ENCODE measurements at places on chromosomes 7 and 10.

- DNase-seq = no peak
Observed at GRCh38 chr10:78794736-78795455, 273.9 kb upstream of the ZMIZ1 start.

DNA sequence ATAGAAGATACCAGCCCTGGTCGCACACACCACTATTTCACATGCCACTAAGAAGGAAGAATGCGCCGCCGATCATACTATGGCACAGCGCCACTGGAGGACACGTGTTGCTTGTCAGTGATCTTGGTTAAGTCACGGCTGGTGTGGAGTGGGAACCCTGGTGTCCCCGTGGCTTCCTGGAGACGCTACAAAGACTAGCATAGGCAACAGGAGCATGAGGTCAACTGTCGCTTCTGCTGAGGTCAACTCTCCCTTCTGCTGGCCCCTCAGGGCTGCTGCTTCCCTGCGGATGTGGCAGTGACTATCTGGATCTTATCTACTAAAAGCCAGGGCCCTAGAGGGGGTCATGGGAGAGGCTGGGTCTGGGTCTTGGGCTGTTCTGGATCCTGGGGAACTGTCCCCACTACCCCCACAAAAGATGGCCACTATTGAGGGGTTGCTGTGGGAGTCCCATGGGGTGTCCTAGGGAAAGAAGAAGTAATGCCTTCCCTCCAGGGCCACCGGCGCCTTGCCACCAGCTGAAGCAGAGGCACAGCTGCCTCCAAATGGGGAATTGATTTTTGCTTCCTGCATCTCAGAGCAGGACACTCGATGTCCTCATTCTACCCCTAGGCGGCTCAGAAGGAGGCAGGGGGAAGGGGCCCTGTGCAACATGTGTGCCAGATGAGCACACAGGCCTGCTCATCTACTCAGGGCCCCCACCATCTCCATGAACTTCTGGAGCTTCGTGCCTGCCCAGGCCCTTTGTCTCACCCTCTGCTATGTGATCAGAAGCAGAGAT is 76.6 kb upstream of the PPIF start:
- DNase-seq = no peak

GRCh38 chr7:36474283-36475010 is 84.8 kb downstream of the ANLN start:
- no peak for DNase-seq

- DNase-seq = no peak
Observed at GRCh38 chr7:137094-137891, 55.1 kb upstream of the FAM20C start.

DNA sequence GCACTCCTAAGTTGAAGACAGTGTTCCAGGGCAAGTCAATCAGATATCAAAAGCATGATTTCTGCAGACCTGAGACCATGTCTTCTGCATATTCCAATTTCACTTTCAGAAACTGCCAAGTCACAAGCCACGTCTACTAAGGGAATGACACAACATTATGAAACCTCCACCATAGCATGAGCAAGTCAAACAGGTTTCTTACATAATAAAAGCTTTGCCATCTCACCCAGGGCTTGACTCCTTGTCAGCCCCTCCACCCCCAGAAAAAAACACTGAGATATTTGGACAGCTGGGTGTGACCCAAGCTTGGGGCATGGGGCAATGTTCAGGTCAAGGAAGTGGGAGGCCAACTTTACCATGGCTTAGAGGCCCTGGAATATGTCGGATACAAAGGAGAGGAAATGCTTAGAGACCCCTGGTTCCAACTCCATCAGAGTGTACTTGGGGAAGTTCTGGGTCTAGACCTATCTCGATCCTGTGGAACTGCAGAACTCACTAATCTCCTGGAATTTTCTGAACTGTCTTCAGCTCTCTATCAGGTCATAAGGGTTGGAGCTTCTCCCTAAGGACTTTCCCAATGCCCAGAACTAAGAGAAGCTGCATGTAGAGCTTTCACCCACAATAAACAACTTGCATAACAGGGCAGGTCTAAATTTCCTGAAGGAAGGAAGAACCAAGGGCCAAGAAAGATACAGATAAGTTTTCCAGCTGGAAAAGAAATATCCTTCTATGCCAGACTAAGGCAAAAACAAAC is 80.6 kb upstream of the NAMPT start:
- no peak for DNase-seq

DNA sequence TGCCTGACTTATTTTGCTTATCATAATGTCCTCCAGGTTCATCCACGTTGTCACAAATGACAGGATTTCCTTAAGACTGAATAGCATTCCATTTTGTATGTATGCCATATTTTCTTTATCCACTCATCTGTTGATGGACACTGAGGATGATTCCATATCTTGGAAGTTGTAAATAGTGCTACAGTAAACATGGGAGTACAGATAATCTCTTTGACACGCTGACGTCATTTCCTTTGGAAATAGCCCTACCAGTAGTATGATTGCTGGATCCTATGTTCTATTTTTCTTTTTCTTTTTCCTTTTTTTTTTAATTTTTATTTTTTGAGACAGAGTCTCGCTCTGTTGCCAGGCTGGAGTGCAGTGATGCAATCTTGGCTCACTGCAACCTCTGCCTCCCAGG is 167.6 kb downstream of the CTTNBP2 start:
- DNase-seq = no peak

- no peak for DNase-seq
Observed at GRCh38 chr7:44607141-44608068, 978 bp downstream of the OGDH start.

GRCh38 chr10:125102246-125102645 is 58.1 kb downstream of the CTBP2 start:
- no peak for DNase-seq

DNA sequence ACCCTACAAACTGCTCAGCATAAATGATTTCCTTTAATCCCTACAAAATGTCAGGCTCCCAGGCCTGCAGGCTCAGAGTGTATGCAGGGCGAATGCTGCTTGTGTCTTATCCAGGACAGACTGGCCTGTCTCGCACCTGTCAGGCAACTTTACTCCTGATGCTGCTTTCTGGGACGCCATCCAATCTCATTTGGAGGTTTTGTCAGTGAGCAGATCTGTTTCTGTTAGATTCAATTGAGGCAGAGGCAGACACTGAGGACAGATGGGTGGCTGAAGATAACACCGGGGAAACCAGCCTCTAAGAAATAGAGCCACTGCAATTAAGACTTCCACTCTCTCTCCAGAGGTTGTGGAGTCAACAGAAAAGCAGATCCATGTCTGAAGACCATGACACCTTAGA is 115.6 kb downstream of the DPP6 start:
- no peak for DNase-seq

- no peak for DNase-seq
Observed at GRCh38 chr7:103632005-103632639, 186.1 kb upstream of the SLC26A5 start.

DNA sequence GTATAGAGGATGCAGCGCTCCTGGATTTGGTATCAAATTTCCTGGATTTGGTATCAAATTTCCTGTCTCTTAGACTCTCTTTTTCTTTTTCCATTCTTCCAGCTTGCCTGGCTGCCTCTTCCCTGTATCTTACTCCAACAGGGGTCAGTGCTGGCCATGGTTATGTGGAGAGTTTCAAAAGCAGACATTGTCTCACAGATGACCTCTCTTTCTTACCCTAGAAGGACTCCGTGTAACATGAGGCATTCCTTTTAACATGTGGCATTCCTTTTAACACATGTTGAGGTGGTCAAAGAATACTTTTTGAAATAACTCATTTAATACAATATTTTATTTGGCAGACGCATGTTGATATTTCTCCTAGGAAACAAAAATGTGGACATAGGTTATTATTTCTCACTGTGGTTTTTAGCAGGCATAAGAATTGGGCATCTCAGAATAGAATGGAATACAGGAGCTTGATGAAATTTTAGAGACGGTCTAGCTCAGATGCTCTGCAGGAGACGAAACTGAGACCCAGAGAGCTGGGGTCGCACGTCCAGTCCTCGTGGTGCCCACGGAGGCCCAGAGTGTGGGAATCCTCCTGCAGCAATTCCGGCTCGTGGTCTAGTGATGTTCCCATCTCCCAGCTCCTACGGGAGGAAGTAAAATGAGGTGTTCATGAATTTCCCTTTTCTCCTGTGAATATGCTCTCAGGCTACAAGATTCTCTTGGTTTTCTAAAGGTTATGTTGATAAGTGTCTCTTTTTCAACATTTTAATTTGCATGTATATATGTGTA is 59.6 kb upstream of the PITRM1 start:
- DNase-seq = no peak

DNA sequence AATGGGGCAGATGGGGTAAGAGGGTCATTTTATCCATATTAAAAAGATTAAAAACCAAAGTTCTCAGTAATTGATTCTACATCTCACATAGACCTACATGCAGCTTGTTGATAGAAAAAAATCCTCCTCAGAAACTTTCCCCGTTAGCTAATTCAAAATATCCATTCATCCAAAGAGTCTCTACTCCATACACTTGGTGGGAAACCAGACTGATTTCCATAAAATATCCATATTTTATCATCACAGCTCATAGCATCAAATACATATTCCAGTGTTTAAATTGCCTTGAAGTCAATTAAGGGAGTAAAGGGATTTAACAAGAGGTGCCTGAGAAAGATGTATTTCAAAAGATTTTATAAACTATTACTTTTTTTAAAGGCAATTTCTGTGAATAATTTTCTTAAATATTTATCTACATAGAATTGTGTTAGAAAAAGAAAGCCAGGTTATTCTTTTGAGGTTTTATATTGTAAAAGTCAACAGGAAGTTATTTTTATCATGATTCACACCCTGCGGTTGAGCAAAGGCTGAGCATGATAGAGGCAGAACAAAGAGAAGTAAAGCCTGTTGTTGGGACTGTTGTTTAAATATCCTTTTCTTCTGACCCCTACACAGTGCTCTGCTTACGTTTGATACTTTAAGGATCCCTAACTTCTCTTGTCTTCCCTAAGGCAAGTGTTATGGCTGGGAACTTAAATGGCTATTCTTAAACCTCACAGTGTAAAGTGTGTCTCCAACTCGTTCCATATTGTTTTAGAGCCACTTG is 266.7 kb downstream of the PRKG1 start:
- DNase-seq = no peak

- no peak for DNase-seq
Observed at GRCh38 chr10:110632591-110633215, 11.4 kb upstream of the RBM20 start.

GRCh38 chr10:13973742-13974141 is 357.0 kb downstream of the FRMD4A start:
- DNase-seq = no peak

DNA sequence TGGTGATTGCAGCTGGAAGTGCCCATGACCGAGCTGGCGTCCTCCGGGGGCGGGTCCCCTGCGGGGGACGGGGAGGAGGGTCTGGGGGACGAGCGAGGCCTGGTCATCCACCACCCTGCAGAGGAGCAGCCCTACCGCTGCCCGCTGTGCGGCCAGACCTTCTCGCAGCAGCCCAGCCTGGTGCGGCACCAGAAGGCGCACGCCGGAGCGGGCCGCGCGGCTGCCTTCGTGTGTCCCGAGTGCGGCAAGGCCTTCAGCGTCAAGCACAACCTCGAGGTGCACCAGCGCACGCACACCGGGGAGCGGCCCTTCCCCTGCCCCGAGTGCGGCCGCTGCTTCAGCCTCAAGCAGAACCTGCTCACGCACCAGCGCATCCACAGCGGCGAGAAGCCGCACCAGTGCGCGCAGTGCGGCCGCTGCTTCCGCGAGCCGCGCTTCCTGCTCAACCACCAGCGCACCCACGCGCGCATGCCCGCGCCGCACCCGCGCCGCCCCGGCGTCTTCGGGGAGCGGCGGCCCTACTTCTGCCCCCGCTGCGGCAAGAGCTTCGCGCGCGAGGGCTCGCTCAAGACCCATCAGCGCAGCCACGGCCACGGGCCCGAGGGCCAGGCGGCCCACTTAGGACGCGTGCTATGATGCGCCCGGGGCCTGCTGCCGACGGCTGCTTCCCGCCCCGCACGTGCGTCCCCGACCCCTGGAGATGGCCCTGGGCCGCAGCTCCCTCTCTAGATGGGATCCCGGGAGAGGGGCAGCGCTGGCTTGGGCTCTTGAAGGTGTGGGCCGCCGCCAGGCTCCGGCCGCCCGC is 28.7 kb downstream of the ZNF775 start:
- no peak for DNase-seq

- DNase-seq = peak; percentile 36
Observed at GRCh38 chr10:121886997-121887622, 40.7 kb downstream of the ATE1 start.

DNA sequence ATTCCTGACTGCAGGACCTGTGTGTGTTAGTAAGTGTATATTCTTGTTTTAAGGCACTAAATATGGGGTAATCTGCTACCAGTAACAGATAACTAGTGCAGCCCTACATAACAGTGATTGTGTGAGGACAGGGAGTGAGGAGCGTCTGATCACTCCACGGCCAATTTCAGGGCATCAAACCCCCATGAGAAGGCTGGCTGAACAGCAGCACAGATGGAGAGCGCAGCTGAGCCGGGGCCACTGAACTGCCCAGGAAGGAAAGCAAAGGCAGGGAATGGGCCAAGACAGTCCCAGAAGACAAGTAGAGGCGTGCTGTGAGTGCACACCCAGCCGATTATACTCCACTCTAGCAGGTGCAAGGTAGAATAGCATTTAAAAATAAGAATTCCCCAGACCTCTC is 157.1 kb upstream of the CHST15 start:
- DNase-seq = no peak

Measured in activated CD8-positive, alpha-beta memory T cell treated with anti-CD3 and anti-CD28 coated beads, Interleukin-2, amount 50 U/mL, for 4 hours (primary cell).